Naive B cell (primary cell): ENCODE measurements at places on chromosomes 4 and X.

GRCh38 chr4:2390146-2390545 is 28.3 kb downstream of the ZFYVE28 start:
- DNase-seq, result no peak

GRCh38 chr4:79048878-79049277 is 109.6 kb upstream of the PAQR3 start:
- DNase-seq, result no peak

- no peak for DNase-seq
These were observed 45.1 kb downstream of the IGFBP7 start for GRCh38 chr4:57064811-57065711.

DNA sequence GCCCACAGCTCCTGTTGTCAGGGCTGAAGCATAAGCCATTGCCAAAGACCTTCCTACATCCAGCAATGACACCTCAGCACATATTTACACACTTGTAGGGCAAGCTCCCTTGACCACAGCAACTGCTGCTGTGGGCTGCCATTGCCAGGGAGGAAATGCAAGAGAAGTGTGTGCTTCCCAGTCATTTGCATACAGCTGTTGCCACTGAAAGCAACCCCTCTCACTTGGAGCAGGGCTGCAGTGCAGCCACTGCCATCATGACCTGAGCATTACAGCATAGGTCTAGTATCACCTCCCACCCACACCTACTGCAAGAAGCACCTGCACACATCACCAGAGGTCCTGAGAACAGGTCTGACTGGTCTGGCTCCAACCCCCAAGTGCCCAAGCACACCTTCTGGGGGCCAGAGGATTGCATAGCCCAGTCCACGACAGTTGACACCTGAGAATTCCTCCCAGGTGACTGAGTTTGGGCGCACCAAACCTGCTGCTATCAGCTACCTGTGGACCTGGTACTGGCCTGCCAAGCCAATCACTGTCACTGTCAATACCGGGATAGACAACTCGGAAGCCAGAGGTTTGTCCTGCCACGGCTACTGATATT is 636.5 kb upstream of the SLIT2 start:
- DNase-seq, result no peak

- DNase-seq, result no peak
These were observed 7.0 kb downstream of the NAT8L start for GRCh38 chr4:2066011-2066551.

DNA sequence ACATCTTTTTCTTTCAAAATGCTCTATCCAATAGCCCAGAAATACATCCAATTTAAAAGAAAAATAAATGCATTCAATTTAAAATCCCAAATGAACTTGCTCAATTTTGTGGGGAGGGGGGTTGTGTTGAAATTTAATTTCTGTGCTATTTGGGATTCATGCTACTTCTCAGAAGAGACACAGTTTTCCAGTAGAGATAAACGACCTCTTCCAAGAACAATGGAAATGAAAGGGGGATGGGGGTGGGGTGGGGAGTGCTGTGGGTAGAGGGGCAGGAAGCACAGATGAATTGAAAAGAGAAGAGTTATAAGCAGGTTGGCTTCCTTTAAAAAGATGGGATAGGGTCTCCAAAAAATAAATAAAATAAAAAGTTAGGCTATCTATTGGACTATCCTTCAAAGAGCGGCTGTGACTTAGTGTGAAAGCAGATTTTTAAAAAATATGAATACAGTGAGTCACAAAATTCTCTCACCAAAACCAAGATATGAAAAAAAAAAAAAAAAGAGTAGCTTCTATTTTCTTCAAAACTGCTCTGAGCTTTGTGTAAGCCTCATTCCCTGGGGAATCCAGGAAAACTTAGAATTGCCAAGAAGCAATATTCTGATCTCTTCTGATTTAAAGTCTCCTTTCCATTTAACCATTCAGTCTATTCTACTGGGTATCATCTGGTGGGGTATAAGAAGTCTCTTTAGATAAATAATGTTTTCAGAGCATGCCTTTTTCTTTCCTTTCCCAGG is 324.3 kb downstream of the PTTG2 start:
- DNase-seq, result no peak
